ENCODE measurements at places on chromosomes 1 and 21.

- no peak for DNase-seq
Measured at GRCh38 chr1:60225486-60225885, 151.9 kb upstream of the C1orf87 start.

DNA sequence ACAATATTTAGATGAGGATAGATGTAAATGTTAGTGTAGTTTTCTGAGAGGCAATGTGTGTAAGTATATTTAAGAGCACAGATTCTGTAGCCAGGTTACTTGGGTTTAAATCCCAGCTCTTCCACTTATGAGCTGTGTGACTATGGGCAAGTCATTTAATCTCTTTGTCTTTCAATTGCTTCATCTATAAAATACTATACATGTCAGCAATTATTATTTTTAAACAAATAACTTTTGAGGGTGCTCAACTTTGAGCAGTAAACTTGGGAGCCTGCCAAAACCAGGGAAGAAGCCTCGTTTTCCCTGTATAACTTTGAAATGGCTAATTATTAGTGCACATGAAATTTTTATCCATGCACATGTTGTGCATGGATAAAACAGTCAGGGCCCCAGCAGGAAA is 222.8 kb downstream of the FOXD2 start:
- no peak for DNase-seq

- DNase-seq: no peak
Measured at GRCh38 chr1:89087241-89087640, 22.2 kb upstream of the GBP1 start.

DNA sequence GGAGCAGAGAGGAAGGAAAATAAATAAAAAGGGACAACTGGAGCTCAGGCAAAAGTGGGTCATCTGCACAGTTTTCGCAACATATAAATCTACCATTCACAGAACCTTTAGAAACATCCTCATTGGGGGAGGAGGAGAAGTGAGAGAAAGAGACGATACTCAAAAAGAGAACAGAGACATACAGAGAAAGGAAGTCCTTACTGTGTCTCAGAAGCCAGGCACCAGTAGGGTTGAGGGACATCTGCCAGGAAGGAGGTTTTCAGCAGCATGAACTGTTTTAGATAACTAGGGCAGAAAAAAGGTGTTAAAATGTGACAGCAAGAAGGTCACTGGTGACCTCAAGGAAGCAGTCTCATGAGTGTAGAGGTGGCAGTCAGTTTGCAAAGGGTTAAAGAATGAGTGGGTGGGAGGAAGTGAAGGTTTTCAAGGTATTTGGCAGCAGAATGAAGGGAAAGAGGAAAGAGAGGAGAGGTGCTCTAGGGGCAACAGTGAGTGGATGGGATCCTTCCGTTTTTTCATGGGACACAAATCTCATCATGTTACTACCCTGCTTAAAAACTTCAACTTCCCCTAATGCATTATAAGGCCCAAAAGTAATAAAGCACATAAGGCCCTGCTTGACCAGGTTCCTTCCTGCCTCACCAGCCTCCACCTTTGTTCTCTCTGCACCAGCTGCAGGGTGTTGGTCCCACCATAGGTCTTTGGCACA is 9.5 kb downstream of the JAK1 start:
- no peak for DNase-seq

DNA sequence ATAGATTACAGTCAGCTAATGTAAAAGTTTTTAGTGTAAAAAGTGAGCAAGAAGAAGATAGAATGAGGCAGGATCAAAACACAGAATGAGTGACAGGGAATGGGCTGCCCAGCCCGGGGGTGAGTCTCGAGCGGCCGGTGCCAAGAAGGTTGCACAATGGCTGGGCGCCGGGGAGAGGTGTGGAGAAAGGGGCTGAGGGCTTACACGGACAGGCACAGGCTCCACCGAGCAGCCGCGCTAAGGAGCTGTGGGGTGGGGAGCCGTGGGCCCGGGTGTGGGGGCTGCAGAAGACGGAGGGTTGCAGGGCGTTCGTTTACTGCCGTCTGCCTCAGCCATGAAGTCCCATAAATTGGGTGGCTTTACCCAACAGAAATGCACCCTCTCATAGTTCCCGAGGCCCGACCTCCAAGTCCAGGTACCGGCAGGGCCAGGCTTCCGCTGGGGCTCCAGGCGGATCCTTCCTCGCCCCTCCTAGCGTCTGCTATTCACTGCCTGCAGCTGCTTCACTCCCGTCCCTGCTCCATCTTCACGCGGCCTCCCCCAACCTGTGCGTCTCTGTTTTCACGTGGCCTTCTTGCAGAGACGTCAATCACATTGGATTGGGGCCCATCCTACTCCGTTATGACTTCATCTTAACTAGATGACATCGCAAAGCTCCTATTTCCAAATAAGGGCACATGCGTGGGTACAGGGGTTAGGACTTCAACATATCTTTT is 277.2 kb downstream of the CAMTA1 start:
- DNase-seq: no peak

- no peak for DNase-seq
Measured at GRCh38 chr21:30847627-30848500, 18.3 kb upstream of the KRTAP7-1 start.

DNA sequence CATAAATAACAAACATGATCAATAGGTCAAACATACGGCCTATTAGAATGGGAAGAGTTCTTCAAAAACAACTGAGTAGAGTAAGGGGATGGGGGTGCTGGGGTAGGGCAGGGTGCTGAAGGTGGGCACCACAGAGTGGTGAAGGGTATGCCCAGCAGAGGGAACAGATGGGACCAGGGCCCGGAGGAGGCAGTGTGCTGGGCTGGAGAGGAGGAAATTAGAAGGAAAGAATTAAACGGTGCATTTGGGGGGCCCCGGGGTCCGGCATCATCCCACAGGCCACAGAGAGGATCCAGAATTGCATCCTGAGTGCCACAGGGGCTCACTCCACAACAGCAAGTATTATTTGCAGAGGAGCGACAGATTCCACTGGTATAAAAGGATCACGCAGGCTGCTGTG is 94.5 kb downstream of the GLIS1 start:
- DNase-seq: no peak

DNA sequence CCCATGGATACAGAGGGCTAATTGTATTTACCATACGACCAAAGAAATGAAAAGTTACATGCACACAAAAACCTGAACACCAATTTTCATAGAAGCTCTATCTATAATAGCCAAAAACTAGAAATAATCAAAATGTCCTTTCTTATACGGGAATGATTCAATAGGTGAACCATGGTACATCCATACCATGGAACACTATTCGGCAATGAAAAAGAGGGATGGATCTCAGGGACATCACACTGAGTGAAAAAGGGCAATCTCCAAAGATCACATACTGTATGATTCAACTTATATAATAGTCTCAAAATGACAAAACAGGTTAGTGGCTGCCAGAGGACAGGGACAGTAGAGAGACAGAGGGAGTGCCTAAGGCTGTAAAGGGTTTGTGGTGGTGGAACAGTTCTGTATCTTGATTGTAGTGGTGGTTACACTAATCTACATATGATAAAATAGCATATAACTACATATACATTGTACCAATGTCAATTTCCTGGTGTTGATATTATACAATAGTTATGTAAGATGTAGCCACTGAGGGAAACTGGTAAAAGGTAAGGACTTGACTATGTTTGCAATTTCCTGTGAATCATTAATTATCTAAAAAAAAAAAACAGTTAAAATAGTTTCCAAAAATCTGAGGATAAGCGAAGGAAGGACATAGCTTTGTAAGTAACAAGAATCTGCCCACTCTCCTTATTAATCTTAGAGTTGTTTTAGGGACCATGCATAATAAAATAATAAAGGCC is 3.7 kb downstream of the RSBN1 start:
- DNase-seq: no peak

- no peak for DNase-seq
Measured at GRCh38 chr1:73979684-73980083, 218.3 kb downstream of the LRRIQ3 start.

DNA sequence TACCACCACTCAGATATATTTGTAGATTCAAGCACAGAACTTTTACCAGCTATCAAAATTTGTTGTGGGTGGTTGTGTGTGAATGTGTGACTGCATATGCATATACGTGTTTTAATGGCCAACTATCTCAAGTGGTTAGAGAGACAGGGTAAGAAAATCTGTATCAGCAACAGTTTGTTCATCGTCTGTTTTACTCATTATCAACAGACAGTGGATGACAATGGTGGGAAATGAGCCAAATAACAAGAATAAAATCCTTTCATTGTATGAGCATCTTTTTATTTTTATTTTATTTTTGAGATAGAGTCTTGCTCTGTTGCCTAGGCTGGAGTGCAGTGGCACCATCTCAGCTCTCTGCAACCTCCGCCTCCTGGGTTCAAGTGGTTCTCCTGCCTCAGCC is 22.7 kb upstream of the DYNLT5 start:
- no peak for DNase-seq

- no peak for DNase-seq
Measured at GRCh38 chr1:51488372-51489050, 30.6 kb downstream of the EPS15 start.

DNA sequence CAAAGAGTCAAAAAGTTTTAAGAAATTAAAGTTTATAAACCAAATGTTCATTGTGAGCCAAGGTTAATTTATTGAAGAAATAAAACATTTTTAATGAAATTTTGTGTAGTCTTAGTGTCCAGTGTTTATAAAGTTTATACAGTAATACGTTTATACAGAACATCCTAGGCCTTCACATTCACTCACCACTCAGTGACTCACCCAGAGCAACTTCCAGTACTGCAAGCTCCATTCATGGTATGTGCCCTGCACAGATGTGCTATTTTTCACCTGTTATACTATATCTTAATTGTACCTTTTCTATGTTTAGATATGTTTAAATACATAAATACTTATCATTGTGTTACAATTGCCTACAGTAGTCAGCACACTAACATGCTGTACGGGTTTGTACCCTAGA is 33.6 kb downstream of the TYW3 start:
- DNase-seq: no peak
